Bone marrow (tissue), 2 donors: ENCODE measurements at places on chromosomes 4 and X.

DNA sequence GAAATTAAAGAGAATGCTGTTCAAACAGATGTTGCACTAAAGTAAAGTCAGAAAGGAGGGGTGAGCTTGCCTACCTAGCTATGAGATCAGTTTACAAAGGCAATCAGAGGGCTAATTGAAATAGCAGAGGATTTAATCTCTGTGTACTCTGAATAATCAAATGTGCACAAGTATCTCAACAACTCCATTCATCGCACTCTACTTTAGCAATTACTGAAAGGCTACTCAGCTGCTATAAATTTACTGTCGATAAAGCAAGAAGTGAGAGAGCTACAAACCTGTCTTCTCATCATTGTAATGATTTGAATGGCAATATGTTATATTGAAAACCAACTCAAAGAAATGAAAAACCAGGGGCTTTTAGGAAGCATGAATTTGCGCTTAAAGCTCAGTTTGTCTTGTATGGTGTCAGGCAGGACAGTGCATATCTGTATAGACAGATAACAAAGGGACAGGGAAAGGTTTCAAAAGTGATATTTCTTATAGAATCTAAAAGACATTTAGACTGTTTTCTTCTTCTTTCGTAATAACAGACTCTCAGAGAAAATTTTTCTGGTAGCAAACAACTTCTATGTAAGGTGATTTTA lies 34.8 kb downstream of the GC start:
- DNase-seq: no peak

DNA sequence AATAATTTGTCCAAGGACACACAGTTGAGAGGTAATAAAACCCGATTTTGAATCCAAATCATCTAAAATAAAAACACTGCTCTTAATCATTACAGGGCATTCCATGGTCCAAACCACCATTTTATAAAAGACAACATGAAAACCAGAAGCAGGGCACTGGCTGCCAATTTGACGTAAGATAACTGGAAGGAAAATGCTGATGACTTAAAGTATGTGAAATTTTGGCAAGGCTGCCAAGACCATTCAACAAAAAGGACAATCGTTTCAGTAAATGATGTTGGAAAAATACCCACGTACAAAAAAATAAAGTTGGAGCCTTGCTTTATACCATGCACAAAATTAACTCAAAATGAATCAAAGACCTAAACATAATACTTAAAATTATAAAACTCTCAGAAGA lies 344.4 kb downstream of the RAPGEF2 start:
- DNase-seq: no peak

- no peak for DNase-seq
Observed at GRCh38 chr4:110737931-110738330, 115.1 kb upstream of the PITX2 start.

DNA sequence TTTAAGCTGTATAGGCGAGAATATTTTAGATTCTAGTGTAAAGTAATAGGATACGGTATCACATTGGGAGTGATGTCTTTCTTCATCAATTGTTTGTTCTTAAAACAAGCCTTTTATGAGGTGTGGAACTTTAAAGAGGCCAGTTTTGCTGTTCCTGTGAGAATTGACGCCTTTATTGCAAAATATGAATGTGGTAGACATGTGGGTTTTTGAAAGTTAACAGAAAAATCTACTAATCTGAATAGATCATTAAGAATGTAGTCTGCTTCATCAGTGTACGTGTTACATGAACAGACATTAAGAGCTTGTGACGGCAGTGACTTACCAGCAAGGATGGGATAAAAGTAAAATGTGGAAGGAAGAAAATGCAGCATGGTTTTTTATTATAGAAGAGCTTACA lies 63.8 kb downstream of the STOX2 start:
- no peak for DNase-seq

DNA sequence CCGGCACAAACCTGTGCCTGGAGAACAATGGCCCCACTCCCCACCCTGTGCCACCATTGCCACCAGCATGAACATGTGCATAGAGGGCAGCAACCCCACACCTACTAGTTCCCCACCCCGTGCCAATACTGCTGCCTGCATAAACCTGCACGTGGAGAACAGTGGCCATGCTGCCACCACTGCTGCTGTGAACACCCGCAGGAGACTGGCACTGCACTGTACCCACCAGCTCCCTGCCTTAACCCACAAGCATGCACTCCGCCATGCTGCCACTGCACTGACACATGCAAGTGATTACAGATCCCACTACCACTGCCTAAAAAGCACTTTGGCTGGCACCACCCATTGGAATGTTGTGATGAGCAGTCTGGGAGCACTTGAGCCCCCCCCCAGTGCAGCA lies 77.3 kb downstream of the NAA11 start:
- no peak for DNase-seq

DNA sequence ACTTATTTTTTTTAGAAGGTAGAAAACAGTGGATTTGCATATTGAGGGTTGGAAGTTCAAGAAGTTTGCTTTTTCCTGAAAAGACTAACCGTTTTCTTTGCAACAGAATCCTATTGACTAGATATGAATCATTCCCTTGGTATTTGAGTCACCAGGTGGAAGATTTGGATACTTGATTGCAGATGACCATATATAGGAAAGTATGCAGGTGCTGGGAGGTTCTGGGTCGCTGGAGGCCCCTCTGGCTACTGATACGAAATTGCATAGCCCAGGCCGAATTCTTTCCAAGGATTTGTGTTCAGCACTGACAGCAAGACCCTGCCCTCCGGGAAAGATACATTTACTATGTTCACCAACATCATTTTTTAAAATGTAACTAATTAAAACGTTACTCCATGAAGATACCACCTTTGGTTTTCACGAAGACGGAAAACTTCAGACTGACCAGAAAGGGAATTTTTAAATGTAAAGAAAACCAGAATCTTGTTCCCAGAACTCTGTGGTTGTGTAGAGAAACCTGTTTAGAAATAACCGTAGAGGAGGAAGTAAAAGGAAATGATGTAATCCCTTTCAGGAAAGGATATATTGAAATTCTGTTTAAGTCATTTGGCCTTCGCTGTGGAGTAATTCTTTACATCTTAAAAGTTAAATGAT lies 946 bp downstream of the ANXA3 start:
- DNase-seq: no peak
